GM13976 (cell line): ENCODE measurements at places on chromosomes 2 and 18.
A peak's percentile ranks its signal among the peaks of the same experiment; 100 is the strongest.

- no peak for DNase-seq
These were observed 359.2 kb downstream of the TGIF1 start for GRCh38 chr18:3808985-3809780.

GRCh38 chr2:201407265-201407664, 44.0 kb downstream of the TRAK2 start:
- no peak for DNase-seq

DNA sequence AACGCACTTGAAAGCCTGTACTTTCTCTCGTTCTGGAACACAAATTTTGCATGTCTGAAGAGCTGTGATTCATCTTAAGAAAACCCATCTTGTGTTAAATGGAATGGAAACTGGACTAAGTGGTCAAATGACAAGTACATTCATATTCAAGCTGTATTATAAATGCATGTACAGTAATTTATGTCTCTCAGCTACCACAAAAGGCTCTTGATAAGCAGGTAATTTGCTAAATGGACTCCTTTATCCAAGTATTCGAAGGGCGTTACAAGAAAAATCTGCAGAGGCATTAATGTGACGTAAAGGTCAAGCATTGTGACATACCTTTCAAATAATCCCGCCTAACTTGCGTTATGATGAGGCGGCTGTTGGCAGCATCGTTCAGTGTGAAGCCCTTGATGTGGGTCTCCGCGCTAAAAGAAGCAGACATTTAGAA, 66.6 kb downstream of the ABCG8 start:
- peak; percentile 21 for DNase-seq

DNA sequence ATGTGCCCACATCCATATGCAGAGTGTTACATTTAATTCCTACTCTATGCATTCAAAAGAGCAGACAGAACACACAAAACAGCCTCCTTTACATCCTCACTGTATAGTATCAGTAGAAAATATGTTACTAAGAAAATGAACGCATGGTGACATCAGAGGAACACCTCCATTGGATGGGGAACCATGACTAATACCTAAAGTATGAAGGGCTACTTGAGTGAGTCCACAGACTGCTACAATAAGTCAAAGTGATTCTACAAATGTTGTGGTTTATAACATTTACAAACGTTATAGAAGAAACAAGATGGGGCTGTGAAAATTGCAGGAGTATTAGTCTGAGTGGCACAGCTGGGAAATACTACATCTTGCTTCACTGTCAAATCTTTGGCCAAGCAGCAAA, 1830.9 kb upstream of the PIK3C3 start:
- no peak for DNase-seq

- no peak for DNase-seq
These were observed 529 bp downstream of the SEMA4C start for GRCh38 chr2:96869281-96869821.

GRCh38 chr18:74623047-74623816, 25.6 kb downstream of the ZNF407 start:
- DNase-seq, result no peak

GRCh38 chr2:74427551-74427950, 6.0 kb downstream of the WDR54 start:
- DNase-seq, result no peak

- DNase-seq, result no peak
These were observed 15.9 kb downstream of the LTBP1 start for GRCh38 chr2:32962690-32963089.

DNA sequence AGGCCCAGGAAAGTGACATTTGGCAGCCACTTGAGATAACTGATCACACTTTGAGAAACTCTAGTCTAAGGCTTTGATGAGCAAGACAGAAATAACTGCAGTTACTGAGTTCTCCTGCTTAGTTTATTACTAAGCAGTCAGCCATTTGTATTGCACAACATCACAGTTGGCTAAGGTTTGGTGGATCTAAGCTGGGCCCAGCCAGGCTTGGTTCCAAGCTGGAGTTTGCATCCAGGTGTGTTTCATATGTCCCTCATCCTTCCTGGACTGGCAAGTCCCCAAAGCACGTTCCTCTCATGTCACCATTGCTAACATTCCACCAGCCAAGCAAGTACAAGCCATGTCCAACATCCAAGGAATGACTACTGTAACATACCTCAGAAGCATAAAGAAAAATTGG, 71.3 kb upstream of the ZNF532 start:
- DNase-seq, result no peak

DNA sequence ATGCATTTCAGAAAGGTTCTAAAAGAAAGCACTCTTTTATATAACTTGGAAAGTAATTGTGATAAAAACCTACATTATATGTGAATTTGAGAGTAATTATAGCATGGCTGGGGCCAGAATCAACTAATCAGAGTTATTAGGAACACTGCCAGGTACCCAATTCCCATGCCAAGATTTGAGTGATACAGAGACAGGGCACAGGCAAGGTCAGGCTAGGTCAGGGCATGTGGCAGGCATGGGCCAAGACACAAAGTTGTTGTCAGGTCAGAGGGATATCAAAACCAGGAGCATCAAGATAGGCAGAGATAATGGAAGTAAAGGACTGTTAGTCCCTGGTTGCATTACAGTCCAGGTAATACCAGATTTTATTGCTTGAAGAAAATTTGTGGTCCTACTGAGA, 87.4 kb downstream of the MYO3B start:
- DNase-seq, result no peak

DNA sequence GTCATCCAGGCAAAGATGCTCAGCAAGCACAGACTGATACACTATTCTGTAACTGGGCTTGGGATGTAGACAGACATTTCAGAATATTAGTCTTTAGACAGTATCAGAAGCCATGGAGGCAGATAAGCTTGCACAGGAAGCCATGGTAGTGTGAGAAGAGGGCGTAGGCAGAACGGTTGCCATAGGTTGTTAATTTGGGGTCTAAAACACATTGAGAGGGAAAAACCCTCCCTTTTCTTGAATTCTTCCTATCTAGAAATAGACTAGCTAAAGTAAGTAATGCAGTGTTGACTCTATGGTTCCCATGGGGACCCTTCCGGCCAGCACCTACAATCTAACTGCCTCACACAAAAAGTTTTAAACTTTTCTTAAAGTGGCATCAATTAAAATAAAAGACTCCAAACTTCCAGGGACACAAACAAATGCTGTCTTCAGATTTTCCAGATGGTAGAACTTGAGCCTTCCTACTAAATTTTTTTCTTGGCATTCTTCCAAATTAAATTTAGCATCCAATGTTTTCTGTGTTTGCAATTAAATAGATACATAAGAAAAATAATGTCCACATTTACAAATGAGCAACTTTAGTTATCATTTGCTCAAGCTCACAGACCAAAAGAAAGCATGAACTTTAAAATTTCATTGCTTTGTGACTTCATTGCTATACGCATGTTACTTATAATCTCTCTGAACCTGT, 1.9 kb downstream of the PRKRA start:
- peak; percentile 62 for DNase-seq

- DNase-seq, result no peak
These were observed 48.9 kb downstream of the CDC42EP3 start for GRCh38 chr2:37622450-37623100.

DNA sequence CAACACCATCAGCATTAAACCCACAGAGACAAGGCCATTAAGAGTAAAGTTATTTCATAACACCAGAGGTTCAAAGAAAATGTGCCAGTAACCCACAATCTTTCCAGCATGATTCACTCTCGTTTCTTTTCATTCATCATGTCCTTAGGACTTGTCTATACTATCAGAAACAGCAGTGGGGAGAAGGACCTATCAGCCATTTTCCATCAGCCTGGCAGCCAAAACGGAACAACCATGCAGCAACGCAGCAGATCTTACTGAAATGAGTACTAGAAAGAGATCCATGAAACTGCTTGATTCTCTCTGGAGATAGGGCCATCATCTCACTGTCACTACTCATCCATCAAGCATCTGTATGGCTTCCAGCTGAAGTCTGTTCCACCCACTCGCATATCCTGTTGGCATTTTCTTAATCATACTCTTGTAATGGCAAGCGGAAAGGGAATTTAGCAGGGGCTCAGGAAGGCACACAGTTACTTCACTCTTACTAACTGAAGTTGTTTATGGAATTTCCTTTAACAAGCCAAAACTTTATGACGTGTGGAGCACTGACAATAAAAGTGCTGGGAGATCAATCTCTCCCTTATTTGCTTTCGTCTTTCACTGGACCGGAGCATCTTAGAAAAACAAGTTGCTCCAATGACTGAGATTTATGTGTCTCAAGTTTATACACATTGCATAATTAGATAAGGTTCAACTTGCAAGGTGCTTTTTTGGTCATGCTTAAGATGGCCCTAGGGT, 69.7 kb downstream of the EPHA4 start:
- no peak for DNase-seq

DNA sequence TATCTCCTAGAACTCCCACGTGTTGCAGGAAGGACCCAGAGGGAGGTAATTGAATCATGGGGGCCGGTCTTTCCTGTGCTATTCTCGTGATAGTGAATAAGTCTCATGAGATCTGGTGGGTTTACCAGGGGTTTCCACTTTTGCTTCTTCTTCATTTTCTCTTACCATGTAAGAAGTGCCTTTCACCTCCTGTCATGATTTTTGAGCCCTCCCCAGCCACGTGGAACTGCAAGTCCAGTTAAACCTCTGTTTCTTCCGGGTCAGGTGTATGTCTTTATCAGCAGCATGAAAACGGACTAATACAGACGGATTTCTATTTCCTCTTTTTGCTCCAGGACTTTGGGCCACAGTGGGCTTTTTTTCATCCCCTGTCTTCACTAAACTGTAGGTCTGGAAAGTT, 88.3 kb upstream of the KCNE4 start:
- DNase-seq, result no peak

DNA sequence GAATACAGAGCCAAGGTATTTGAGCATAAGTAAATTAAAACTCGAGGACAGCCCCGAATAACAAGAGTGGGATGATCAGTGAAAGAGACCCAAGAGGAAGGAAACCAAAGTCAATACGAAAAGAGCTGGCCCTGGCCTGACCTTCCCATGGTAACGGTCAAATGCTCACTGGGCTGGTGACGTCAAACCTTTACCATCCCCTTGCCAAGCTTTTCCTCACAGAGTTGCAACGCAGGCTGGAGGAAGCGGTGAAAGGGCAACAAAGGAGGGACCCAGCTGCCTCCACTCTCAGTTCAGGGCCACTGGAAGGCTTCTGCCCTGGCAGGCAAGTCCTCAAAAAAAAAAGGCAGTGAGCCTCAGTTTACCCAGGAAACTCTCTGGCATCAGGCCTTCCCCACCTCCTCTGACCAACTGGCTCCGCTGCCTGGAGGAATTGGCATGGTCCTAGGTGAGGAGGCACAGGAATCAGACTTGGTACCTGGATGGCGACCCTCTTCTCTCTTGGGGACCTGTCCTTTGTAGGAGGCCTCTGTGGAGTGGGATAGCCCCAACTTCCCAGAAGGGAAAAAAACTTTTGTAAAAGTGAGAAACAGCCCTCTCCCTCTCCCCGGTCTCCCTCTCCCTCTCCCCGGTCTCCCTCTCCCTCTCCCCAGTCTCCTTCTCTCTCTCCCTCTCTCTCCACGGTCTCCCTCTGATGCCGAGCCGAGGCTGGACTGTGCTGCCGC, 212.4 kb downstream of the ANAPC1 start:
- no peak for DNase-seq

DNA sequence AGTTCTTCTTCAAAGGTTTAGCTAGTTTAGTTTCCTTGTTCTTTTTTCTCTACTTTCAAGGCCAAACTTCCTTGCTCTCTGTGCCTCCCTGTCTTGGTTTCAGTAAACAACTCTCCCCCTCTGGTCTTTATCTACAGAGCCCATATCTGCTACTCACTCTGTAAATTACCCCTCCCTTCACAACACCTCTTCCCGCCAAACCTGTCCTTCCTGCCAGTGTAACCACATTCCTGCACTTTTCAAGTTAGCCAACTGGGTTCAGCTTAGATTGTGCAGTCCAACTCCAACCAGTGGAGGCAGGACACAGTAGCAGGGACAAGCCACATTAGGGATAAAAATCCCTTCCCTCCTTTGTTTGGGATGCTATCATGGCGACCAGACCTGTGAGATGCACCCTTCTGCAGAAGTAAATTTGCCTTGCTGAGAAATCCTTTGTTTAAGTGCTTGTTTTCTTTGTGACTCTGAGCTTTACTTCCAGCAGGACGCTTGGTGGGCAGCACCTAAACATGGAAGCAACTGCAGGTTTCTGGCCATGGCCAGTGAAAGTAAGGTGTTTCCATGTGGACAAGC, 706.0 kb downstream of the KCNJ3 start:
- no peak for DNase-seq

- no peak for DNase-seq
These were observed 100.9 kb downstream of the CRIM1 start for GRCh38 chr2:36456227-36457175.

DNA sequence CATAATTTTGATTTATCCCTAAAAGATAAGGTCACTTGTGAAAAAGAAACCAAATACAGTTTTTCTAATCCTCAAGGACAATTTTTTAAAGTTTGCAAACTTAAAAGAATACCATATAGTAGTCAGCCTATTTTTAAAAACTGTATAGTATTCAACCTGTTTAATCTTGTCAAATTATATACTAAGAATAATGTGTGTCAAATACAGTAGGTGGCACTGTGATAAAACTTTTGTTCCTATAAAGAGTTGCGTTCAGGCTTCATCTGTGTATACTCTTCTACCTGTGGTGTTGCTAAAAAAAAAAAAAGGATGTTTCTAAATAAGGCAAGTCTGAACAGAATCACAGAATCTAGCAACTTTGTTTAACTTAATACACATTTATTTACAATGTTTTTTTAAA, 68.6 kb downstream of the CCDC138 start:
- no peak for DNase-seq

DNA sequence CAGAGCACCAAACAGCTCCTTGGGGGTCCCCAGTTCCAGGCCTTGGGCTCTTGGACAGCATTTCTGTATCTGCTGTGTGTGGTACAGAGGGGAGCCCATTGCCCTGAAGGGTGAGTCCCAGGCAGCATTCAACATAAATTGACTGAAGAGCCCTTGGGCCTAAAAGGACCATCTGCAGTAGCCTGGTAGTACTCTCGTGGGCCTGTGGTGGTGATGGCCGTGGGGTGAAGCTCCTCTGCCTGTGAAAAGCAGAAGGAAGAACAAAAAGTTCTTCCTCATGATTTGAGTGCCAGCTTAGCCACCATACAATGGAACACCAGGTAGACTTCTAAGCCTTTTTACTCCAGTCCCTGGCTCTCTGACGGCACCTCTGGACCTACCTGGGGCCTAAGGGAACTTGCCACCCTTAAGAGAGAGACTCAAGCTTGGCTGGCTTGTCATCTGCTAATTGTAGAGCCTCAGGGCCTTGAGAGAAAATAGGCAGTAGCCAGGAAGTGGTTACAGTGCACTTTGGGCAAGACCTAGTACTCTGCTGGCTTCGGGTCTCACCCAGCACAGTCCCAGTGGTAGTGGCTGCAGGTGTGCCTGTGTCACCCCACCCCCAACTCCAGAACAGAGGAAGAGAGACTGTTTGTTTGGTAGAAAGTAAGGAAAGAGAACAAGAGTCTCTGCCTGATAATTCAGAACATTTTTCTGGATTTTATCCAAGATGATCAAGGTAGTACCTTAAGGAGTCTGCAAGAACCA, 84.6 kb upstream of the CERS6 start:
- DNase-seq, result no peak

GRCh38 chr2:233223059-233223894, 28.2 kb upstream of the ATG16L1 start:
- peak; percentile 76 for DNase-seq

GRCh38 chr18:49006641-49007454, 56.1 kb upstream of the SMAD7 start:
- no peak for DNase-seq
